Stimulated activated CD4-positive, alpha-beta T cell treated with anti-CD3 and anti-CD28 coated beads, Interleukin-15, amount 100 ng/mL, for 24 hours (primary cell): ENCODE measurements at places on chromosomes 3 and 15.
A peak's percentile ranks its signal among the peaks of the same experiment; 100 is the strongest.

GRCh38 chr3:142077859-142078500, 71.4 kb downstream of the TFDP2 start:
- no peak for DNase-seq

GRCh38 chr3:132220986-132221385, 96.2 kb upstream of the ACP3 start:
- no peak for DNase-seq

- no peak for DNase-seq
Observed at GRCh38 chr3:195763076-195763830, 42.5 kb downstream of the MUC20 start.

DNA sequence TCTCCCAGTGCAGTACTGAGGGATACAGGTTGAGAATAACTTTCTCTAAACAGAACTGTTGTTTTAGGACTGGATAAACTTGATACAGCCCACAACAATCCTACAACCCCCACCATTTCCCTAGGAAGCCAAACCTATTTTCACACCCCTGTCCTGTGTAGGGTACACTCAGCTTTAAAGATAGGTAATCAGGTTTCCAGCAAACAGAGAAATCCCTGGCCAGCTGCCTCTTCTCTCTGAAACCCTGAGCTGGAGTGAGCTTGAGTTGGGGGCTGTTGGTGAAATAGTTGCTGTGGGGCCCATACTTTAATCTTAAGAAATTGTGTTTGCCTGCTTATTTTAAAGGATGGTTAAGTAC, 22.1 kb downstream of the ARHGAP31 start:
- DNase-seq = no peak

- DNase-seq = no peak
Observed at GRCh38 chr3:24683090-24683489, 188.4 kb upstream of the THRB start.

GRCh38 chr3:65953881-65954733, 84.6 kb downstream of the MAGI1 start:
- DNase-seq = no peak

DNA sequence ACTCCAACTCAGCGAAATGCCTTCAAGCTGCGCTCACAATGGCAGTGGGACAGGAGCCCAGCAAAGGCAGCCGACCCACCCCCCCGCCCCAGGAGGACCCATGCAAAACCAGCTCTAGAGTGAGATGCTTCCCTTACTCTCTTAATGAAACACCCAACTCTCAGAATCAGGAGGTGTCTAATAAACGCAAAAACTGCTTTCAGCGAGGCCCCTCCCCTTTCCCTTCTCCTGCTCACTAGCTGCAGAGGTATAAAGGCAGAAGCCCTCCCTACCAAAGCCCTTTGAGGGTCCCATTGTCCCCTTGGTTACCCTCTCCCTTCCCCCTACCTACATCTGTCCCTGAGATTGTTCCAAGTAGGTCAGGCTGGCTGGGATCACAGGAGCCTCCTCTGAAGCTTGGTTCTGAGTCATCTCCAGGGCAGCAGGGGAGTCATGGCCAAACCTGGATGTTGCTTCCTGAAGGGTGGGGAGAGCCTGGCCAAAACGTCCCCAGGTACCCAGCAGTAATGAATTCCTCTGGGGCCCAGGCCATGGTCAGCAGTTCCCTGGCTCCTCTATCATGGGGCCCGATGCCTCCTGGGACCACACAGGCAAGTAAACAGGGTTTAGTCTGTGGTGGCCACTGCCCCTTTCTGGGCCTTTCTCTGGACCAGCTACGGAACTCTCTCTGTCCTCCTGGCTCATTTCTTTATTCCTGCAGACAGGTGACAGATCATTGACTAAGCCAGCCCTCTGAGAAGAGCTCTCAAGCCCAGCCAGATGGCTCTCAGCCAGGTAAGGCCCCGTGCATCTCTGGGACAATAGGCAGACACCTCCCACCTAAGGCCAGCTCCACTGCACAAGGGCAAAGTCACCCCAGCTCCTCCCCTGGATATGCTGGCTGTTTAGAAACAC, 8.6 kb downstream of the KLHL25 start:
- DNase-seq = peak; percentile 36

GRCh38 chr15:84921121-84921520, 36.7 kb downstream of the SLC28A1 start:
- no peak for DNase-seq

DNA sequence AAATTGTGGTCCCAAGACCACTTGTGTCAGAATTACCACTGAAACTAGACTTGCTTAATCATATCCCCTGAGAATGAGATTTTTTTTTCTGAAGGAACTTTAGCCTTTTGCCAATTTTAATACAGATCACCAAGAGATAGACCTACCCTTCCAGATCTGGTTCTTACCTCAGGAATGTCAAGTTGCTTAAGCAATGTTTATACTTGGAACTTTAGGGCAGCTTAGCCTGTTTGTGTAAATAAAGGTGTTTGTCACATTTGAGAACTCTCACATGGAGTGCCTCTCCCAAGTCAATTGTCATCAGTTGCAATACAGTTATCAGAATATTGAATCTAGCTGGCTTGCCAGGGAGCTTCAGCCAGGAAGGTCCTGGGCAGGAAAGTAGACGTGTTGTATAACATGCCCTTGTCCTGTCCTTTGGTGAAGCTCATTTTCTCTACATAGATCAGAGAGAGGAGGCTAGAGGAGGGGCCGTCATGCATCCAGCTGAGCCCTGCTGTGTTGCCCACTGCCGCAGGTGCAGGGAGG, 3.9 kb downstream of the GPD1L start:
- DNase-seq = no peak

GRCh38 chr3:32325201-32325600, 66.5 kb upstream of the CMTM7 start:
- DNase-seq = no peak

DNA sequence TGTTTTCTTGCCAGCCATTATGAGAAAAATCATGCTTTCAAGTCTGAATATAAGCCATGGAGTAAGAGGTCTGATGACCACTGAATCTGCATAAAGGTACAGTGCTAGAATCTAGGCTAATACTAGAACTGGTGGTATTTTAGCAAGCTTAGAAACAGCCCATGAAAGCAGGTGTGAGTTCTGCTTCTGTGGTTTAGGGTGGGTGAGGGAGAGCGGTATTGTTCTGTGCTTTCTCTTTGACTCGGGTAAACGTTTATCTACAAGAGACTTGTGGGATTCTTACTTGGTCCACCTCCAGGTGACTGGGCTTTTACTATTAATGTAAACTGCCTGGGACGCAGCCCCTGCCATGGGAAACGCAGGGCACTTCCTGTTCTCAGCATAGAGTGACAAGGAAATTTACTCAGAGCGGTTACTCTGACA, 55.2 kb downstream of the PGPEP1L start:
- DNase-seq = peak; percentile 16

- DNase-seq = no peak
Observed at GRCh38 chr3:23949784-23950183, 4.7 kb downstream of the NR1D2 start.

DNA sequence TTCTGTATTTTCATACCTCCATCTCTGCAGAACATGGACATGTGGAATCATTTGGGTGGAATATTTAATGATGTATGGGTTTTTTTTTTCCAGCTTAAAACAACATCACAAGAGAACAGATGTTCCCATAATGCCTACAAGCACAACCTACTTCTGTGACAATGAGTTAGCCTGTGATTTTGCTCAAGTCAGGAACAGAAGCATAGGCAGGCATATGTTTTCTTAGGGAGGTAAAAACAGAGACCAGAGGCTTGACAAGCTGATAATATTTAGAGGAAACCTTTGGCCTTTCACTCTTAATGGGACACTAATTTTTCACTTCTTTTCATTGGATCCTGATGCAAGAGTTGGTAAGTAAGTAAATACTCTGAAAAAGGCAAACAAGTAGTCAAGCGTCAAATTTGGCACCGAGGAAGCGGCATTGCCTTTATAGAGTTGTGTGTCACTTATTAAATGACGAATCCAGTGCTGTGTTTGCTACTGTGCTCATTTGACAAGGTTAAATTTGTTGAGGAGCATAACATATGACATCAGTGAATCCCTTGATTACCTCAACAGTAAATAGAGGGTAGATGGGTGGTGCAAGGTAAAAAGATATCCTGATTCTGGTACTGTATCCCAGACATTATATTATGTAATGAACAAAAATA, 66.7 kb upstream of the RBMS3 start:
- DNase-seq = no peak

- DNase-seq = no peak
Observed at GRCh38 chr3:16888356-16888755, 3.6 kb downstream of the PLCL2 start.

- no peak for DNase-seq
Observed at GRCh38 chr15:65633752-65634151, 12.0 kb downstream of the SLC24A1 start.
